Ammon's horn (tissue), 1 donor: ENCODE measurements at places on chromosomes 4 and X.

GRCh38 chr4:22668702-22669101 is 24.0 kb upstream of the GBA3 start:
- DNase-seq, result no peak

- DNase-seq, result no peak
These were observed 319.8 kb upstream of the SLC7A11 start for GRCh38 chr4:138561906-138562305.

DNA sequence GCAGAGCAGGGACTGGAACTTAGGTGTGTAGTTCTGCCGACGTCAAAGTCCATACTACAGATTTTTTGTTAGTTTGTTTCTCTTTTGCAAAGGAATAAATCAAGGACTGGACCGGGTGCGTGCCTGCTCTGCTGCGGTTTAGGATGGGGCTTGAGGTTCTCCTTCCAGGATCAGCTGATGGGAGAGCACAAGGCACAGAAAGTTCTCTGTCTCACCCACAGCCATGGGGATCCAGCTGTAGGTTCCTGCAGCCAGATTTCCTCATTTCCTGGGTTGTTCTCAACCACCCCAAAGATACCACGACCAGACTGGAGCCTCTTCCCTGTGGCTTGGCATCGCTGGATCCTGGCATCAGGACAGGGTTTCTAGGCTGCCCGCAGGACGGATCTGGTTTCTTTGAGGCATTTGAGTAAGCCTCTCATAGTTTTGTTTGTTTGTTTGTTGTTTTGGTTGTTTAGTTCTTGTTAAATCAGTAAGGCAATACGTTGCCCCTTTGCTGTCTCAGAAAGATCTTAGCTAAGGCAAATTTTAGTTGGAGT is 789 bp upstream of the SRPX start:
- DNase-seq, result no peak

- DNase-seq, result no peak
These were observed 283.2 kb downstream of the DCHS2 start for GRCh38 chr4:154208424-154208823.

DNA sequence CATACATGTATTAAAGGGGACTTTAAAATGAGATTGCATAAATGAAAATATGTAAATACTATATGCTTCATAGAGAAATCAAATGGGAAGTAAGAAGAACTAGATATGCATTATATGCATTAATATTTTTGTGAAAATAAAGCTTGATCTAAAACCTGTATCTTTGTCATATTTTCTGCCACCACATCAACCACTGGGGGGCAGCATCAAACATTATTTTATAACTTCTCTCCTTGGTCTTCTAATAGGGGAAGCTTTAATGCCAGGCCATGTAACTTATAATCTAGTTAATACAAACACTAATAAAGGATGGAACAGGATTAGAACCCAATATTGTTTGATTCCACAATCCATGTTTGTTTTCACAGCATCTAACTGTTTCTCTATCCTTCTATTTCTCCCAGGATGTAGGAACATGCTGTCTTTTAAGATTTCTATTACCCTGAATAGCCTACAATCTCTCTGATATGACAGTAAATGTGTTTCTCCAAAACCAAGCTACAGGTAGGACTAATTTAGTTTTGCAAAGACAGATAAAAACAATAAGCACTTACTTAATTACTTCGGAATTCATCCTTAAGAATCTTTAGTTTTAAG is 10.0 kb downstream of the QRFPR start:
- peak; percentile 41 for DNase-seq

DNA sequence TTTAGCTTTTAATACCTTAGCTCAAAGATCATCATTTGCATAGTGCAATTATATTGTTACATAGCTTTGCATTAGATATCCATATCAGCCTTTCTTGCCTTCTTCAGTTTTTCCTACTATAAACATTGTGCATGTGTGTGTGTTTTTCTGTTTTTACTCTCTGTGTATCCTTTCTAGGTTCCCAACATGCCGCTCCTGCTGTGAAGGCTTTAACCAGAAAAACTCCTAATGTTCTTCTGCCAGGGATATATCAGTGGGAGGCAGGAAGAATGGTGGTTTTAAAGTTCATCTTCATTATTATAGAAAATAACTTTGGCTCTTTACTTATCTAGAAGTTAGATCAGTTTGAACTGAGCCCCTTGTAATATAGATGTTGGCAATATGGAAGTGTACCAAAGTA is 61.2 kb downstream of the CPE start:
- DNase-seq, result no peak
